ENCODE measurements at places on chromosomes 4 and X.
A peak's percentile ranks its signal among the peaks of the same experiment; 100 is the strongest.

GRCh38 chrX:115236560-115236959 lies 2.7 kb upstream of the LRCH2 start:
- no peak for DNase-seq

DNA sequence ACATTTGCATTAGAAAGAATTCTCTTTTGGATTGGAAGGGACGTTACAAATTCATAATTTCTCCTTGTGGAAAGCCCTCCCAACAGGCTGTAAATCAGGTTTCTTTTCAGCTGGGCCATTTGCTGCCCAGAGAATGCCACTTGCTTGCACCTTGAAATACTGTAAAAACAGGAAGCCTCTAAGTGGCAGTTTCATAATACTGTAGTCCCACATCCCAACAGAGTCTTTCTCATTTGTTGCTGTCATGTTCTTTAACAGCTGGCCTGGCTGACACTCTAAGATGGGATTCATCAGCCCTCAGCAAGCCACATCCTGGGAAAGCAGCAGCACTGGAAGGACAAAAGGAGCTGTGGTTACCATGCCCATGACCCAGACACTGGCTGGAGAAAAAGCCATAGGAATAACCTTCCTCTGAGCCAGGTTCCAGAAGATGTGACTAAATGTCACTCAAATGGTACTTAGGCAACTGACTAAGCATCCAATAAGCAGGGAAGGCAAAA lies 221.9 kb upstream of the MBNL3 start:
- no peak for DNase-seq

DNA sequence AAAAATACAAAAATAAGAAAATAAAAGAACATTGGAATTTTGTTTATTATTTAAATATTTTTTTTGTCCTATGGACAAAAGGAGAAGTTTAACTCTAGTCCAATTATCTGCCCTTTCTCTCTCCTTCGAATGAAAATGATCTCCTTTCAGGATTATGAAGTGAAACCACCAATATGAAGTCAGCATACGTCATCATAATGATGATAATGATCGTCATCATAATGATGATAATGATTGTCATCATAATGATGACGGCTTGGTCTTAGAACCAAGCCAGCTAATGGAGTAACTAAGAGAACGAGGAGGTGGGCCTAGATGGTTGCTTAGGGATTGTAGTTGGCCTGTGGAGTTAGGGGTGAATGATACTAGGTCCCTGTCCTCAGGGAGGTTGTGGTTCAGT lies 21.9 kb upstream of the LINC00632 start:
- no peak for DNase-seq

GRCh38 chr4:83267121-83267829 lies 17.3 kb downstream of the COQ2 start:
- DNase-seq, result peak; percentile 67

- peak; percentile 42 for DNase-seq
These were observed 22.5 kb upstream of the GPR34 start for GRCh38 chrX:41666251-41666650.

DNA sequence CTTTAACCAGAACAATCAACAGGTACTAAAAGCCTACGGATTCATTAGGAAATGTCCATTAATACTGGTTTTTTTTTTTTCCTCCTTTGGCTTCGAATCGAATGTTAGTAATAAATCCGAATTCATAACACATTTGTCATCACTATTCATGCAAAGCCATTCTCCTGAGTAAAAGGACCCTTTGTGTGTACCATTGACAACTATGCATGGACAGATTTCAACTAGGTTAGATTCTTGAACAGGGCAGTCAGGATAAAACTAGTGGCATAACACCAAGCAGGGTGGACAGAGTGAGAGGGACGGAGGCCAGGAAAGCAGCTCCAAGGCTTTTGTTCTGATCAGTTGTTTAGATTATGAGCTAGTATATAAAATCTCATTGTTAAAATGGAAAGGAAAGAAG lies 1722.0 kb upstream of the TENM3 start:
- DNase-seq, result no peak

DNA sequence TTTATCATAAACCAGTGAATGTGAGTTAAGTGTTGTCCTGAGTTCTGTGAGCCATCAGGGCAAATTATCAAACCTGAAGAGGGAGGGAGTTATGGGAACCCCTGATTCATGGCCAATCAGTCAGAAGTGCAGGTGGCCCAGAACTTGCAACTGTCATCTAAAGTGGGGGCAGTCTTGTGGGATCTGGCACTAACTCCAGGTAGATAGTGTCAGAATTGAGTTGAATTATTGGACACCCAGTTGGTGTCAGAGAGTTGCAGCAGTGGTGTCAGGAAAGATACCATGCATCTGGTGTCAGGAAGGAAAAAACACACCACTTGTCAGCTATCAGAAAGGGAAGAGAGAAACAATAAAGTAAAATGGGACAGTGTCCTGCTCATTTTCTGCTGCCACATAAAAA lies 8.4 kb downstream of the CORIN start:
- DNase-seq, result no peak

- no peak for DNase-seq
These were observed 42.5 kb downstream of the MAMLD1 start for GRCh38 chrX:150405576-150405975.

DNA sequence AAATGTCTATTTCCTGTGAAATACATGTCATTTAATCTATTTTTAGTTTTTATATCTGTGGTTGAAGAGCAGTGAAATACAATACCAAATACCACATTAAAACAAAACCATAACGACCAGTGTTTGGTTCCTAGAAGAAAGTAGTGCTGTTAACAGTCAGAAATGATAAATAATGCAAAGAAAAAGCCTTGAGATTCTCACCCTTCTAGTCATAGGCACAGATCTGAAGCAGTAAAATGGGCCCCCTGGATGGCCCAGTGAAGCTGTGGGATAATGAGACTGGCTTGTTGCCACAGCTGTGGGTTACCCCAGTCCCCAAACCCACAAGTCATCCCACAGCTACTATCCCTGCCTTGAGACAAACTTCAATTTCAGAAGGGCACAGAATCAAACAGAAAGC lies 137.3 kb upstream of the RPL34 start:
- DNase-seq, result no peak

- no peak for DNase-seq
These were observed 38.3 kb downstream of the DCTD start for GRCh38 chr4:182878633-182879495.

DNA sequence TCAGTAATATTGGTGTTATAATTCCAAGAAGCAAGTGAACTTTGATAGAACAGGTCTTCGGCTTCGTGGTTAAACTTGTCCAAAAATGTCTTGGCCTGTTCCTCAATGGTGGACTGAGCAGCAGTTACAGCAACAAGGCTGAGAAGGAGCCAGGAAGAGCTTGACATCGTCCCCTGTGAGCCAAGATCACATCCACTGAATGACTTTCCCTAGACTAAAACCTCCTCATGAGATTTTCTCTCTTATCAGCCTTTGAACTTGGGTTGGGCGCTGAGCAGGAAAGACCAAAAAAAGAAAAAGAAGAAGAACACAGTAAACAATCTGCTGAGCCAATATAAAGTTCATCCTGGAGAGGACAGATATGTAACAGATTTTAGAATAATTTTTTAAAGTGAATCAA lies at the start of gene ACE2:
Gene ACE2, minus strand, starts transcription at position 216 of the 400 bp plus-strand sequence. Its CDS starts 49 bp downstream, at position 167.
- no peak for DNase-seq

DNA sequence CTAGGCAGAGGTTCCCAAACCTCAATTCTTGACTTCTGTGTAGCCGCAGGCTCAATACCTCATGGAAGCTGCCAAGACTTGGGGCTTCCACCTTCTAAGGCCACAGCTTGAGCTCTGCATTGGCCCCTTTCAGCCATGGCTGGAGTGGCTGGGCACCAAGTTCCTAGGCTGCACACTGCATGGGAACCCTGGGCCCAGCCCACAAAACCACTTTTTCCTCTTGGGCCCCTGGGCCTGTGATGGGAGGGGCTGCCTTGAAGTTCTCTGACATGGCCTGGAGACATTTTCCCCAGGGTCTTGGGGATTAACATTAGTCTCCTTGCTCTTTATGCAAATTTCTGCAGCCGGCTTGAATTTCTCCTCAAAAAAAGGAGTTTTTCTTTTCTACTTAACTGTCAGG lies 14.0 kb upstream of the LOC101059915 start:
- DNase-seq, result no peak

All from HL-60 (cell line).